Fibroblast of the aortic adventitia (primary cell): ENCODE measurements at places on chromosomes 3 and 15. TPM values are rescaled to one million over a fixed set of nuclear protein-coding genes. Genes with fewer than 3 reads are reported as not detected.

Gene ALPK3
- 0.18 and 0.65 TPM in 2 replicates for total RNA-seq

Gene SLC9A9
- 23.8 and 32.8 TPM in 2 replicates for total RNA-seq

Gene ITGA11
- 81.1 and 105 TPM in 2 replicates for total RNA-seq

Gene THPO
- 0.49 TPM in 1 of 2 replicates, not detected in the other for total RNA-seq

Gene BTD
- total RNA-seq = 19.7 and 38.8 TPM in 2 replicates

Gene ITIH4
- total RNA-seq = 0.36 TPM in 1 of 2 replicates, not detected in the other

Gene CILP
- under 0.01 and 0.16 TPM in 2 replicates for total RNA-seq

Gene CCRL2
- total RNA-seq = 0.54 TPM in 1 of 2 replicates, not detected in the other

Gene HEG1
- total RNA-seq = 198 and 256 TPM in 2 replicates

Gene TFRC
- 80.3 and 143 TPM in 2 replicates for total RNA-seq

Gene ACSBG1
- total RNA-seq = under 0.01 TPM in 1 of 2 replicates, not detected in the other

Gene BCHE
- total RNA-seq = 5.7 and 76.2 TPM in 2 replicates

Gene ANKUB1
- total RNA-seq = not detected in 2 replicates

Gene FRMD5
- 9.9 and 16.3 TPM in 2 replicates for total RNA-seq

Gene GOLGA6L7
- not detected in 2 replicates for total RNA-seq

Gene MNS1
- total RNA-seq = 3.8 and 7.0 TPM in 2 replicates

Gene IQGAP1
- total RNA-seq = 164 and 289 TPM in 2 replicates

Gene GOLIM4
- total RNA-seq = 50.0 and 76.9 TPM in 2 replicates

Gene HYKK
- 3.3 and 10.2 TPM in 2 replicates for total RNA-seq

Gene ACTRT3
- total RNA-seq = 3.8 and 4.3 TPM in 2 replicates

Gene MINAR1
- 0.98 and 1.7 TPM in 2 replicates for total RNA-seq

Gene DAG1
- total RNA-seq = 34.1 and 63.4 TPM in 2 replicates
